ENCODE measurements at places on chromosomes 7 and 10. TPM values are rescaled to one million over a fixed set of nuclear protein-coding genes. Genes with fewer than 3 reads are reported as not detected.

The OGA gene
- 115 TPM for total RNA-seq

The TEX36 gene
- total RNA-seq = not detected

The PDE1C gene
- 0.14 TPM for total RNA-seq

The NKX1-2 gene
- total RNA-seq = 0.35 TPM

The MSMB gene
- not detected for total RNA-seq

The KIF20B gene
- 33.7 TPM for total RNA-seq

The CPVL gene
- total RNA-seq = 49.0 TPM

GRCh38 chr10:116170815-116171250 lies 102.2 kb downstream of the GFRA1 start:
- peak; percentile 45 for DNase-seq

DNA sequence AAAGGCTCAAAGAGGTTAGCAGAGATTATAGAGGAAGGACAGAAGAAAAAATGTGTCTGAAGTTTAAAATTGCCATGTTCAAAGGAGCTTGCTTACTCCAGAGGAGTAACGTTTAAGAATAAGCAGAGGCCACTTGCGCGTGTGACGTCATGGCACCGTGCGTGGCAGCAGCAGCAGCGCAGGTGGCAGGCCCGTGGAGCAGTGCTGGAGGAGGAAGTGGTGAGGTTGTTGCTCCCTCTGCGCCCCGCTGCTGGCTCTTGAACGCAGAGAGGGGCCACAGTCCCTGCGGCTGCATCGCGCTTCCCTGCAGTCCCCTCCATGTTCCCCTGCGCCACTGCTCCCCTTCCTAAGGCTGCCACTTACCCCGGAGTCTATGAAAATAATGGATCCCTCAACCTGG lies 37.5 kb downstream of the GDI2 start:
- DNase-seq = no peak

DNA sequence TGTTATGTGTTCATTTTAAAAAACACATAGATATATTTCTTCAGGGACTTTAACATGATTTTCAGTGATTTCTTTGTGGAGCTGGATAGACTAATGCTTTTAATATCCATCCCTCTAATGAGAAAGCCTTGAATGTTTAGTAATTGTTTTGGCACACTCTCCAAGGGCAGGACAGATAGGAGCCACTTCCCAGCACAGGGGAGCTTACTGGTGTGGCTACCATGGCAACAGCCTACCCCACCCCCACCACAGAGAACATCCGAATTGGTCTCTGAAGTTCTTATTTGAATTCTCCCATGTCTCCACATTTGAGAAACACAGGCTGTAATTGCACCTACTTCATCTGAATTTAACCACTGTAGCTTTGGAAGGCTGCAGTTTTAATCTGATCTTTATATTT lies 87.7 kb downstream of the PRKG1 start:
- DNase-seq = no peak

DNA sequence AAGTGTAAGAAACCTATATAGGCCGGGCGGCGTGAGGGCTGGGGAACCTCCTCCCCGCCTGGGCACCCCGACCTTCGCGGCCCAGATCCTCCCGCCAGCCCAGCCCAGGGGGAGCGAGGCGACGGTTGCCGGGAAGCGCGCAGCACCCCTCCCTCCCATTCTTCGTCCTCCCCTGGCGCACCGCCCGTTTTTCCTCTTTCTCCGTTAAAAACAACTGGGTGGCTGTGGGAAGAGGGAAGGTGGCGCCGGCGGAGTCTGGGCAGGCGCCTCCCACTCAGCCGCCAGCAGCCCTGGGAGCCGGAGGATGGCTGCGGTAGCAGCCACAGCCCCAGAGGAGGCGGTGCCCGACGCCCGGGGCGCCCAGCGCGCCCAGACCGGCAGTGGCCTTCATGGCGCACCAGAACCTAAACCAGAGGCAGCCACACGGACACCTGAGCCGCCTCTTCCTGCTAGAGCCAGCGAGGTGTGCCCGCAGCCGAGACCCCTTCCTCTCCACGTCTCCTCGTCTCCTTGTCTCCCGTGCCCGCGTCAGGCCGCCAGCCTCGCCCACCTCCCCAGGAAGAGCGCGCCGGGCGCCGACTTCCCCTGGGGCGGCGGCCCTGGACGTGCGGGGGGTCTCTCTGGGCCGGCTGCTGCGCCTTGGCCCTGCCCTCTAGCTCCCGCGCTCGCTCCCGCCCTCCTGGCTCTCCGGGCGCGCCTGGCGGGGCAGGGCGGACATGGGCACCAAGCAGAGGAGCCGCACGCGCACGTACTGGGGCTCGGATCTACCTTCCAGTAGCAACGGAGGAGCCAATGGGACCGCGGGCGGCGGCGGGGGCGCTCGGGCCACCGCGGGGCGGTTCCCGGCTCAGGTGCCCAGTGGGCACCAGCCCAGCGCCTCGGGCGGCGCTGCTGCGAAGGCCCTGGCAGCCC lies 32.8 kb upstream of the SFTPD start:
- DNase-seq = peak; percentile 51

DNA sequence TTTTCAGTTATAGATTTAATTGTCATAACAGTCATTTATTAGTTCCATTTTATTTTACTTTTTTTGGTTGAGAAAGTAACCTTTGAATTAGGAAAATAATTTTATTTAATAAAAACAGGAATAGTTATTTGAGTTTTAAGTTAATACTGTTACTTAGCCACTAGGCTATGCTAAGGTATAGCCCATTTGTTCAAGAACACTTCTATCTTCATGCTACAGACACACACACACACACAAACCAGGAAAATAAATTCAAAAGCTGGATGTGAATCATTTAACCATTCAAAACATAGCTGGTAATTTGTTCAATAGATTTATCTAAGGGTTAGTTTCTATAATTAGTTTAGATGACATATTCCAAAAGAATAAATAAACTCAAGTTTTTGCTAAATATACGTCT lies 148.4 kb downstream of the RNF133 start:
- DNase-seq = no peak

DNA sequence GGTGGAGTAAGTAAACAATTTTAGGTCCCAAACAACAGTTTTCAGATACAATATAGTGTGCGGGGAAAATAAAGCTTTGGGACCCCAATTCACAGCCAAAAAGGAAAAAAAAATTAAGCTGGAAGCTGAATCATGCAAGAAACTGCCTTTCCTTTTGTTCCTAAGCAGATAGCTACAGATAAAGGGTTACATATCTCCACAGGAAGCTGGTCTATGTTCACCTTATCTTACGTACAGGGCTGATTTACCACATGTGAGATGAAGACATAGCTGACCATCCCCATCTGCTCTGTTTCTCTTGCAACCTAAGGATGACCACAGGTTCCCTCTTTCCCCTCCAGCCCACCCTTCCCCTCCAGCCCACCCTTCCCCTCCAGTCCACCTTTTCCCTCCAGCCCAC lies 14.2 kb upstream of the PFKP start:
- DNase-seq = no peak

GRCh38 chr7:134284011-134284410 lies 32.7 kb downstream of the SLC35B4 start:
- no peak for DNase-seq

- peak; percentile 66 for DNase-seq
Measured at GRCh38 chr7:108497082-108497725, 28.7 kb downstream of the PNPLA8 start.

DNA sequence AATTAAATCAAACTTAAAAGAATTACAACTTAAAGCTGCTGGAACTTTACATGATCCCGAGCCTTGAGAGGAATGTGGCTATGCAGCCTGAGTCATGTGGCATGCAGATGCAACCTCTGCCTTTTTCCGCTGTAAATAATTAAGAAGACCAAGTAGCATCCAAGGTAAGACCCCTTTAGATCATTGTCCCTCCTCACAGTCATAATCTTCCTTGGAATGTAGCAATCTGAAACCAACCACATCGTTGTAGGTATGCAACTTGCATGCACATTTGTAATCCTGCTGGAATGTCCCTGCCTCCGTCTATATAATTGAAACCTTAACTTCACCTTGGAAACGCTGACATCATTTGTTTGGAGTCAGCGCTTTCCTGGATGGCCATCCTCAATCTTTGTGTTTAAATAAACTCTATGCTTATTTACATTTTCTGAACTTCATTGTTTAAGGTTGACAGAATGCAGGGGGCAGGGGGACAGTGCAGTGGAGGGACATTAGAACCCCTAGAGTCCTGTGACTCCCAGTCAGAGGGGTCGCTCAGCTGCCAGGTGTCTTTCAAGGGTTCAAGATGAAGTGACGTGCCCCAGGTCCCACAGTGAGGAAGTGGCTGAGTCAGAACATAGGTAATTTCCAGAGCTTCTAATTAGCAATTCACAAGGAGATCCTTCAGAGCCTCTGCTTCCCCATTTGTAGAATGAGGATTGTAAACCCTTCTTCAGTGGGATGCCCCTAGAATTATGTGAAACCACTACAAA lies 110.7 kb downstream of the RALA start:
- DNase-seq = peak; percentile 38

DNA sequence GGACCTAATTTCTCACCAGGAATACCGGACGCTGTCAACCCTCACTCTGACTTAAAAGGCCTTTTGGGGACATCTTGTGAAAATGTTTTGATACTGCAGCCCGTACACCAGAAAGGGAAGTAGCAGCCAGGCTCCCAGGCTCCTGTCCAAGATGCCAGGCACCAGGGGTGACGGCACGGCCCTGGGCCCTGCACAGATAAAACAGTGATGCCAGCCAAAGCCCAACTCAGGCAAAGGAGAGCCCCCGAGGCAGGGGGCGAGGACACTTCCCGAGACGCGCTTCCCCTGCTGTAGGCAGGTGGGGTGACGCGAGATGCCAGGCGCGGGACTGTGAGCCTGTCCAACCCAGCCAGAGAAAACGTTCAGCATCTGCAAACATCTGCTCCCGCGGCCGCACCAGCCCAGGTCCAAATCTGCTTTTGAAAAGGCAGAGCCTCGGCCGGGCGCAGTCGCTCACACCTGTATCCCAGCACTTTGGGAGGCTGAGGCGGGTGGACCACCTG lies 15.7 kb downstream of the ZFAND2A start:
- DNase-seq = peak; percentile 14
